ENCODE measurements at places on chromosomes 5 and 9.

- no peak for DNase-seq
Measured at GRCh38 chr5:88813805-88814575, 69.0 kb downstream of the MEF2C start.

DNA sequence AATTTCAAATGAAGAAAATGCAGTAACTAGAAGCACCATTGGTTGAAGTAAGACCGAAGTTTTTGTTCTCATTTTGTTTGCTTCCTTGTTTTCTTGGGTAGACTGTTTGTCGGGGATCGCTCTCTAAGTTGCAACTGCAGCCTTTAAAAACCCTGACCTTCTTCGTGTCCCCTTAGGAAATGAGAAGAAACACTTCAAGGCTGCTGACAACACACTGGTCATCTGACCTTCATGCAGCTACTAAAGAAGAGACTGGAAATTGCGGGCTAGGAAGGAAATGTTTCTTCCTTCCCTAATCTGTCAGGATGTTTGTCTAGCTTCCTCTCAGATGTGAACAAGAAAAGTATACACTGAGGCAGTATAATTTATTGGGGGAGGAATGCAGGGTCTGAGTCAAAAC is 50.7 kb upstream of the CHSY3 start:
- DNase-seq = no peak

DNA sequence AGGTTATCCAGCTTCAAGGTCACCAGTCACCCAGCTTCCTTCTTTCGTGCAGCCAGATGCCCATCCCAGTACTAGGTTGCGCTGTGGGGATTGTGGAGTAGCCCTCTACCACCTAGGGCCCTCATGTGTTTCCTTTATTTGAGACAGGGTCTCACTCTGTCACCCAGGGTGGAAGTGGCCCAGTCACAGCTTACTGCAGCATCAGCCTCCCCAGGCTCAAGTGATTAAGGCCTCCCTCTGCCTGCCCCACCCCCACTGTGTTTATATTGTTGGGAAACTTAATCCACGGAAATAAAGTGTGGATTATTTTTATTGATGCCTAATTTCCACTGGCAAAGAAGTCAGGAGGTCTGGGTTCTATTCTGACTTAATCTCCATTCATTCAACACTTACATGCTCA is 4.3 kb downstream of the IL17B start:
- DNase-seq = no peak

- DNase-seq = no peak
Measured at GRCh38 chr5:71782393-71782770, 63.3 kb downstream of the CARTPT start.

DNA sequence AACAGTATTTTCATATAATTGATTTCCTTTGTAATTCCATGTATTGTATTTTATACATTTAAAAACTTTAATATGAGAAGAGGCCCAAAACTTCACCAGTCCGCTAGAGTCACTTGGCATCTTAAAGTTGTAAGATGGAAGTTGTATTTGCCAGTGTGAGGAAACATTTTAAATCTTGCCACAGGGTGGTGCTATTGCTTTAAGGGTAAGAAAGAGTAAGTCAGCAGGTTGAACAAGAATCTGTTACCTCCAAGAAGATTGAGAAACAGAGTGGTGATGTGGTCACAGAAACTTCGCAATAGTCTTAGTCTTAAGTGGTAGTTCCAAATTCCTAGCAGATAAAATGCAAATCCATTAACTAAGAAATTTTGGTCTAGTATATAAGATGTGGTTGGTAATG is 39.8 kb upstream of the RANBP6 start:
- no peak for DNase-seq

DNA sequence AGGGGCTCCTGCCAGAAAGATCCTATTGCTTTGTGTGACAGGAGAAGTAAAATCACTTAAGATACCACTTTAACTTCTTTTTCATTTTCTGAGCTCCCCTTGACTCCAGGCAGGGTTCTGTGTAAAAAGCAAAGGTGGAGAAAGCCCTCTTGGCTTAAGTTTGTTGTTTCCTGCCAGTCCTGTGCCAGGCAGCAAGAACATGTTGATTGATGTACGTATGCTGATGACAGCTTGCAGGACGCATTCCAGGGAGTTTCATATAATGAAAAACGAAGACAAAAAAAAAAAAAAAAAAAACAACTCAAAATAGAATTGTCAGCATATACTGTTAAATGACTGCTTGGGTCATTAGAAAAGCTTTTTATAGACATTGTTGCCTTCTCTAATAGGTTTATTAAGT is 251.7 kb downstream of the PSAT1 start:
- no peak for DNase-seq

Measured in stimulated activated CD8-positive, alpha-beta memory T cell treated with anti-CD3 and anti-CD28 coated beads, Interleukin-12 subunit alpha, Interleukin-12 subunit beta, amount 100 ng/mL, for 4 hours (primary cell).